ENCODE measurements at places on chromosomes 13 and 19.

DNA sequence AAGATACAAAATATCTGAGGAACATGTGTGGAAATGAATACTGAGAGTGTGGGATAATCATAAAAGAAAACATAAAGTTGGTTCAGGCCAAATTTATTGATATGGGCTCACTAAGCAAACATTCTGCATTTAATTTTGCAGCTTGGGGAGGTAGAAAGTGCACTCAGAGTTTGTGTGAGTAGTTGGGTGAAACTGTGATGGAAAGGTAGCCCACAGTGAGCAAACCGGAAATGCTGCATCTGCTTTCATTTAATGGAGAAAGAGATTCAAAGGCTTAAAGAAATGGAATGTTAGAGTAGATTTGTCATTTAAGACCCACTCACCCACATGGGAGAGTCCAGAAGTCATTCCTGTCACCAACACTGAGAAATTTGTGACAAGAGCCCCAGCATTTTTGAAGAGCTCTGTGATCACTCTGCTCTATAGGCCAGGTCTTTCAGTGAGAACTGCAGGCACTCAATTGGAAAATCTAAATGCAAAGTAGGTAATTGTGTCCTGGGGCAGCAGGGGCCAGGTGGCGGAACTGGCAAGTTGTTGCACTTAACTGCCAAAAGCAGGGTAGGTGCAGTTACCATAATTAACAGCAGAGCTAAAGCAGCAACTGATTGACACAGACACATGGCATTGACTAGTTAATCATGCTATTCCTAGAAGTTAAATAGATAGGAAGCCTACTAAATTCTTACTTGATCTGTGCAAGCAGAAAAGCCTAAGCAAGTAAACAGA is 1228.3 kb upstream of the PCDH20 start:
- no peak for DNase-seq

GRCh38 chr13:85230691-85231093 is 568.5 kb downstream of the SLITRK6 start:
- no peak for DNase-seq

GRCh38 chr13:19772306-19772705 is 10.4 kb downstream of the PSPC1 start:
- DNase-seq = no peak

DNA sequence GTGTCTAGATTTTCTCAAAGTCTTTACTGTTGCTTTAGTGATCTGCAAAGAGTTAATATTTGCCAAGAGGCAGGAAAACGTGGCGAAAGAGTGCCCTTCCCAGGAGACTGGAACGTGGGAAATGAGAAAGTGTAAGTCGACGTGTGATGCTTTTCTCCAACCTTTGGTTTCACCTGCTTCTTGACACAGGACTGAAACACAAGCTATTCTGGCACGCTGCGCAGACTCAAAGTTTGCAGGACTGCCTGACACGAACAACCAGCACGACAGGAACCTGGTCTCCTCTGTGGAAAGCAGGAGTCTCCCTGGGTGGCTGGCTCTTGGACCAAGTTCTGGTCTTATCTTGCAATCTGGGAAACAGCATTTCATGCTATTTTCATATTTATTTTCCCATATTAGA is 28.6 kb downstream of the RFXAP start:
- DNase-seq = no peak

DNA sequence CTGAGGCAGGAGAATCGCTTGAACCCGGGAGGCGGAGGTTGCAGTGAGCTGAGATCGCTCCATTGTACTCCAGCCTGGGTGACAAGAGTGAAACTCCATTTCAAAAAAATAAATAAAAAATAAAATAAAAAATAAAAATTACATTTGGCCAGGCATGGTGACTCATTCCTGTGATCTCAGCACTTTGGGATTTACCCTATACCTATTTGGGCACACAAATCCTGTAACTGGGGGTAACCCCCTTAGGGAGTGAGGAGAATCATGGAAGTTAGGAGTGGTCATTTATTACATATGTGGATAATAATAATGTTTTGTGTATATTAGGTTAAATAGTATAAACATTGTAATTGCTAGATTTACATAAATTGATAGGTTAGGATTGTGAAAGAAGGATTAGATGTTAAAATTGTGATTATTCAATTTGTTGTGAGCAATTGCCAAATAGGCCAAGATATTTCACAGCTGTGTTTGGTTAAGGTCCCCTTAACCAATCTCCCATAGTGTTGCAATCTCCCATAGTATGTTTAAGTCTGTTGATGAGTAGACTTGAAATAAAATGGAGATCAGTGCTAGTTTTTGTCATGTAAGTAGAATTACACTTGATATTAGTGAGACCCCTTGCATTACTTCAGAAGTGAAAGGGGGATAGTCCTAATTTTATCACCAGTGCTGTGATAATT is 30.7 kb downstream of the ZNF844 start:
- DNase-seq = no peak

DNA sequence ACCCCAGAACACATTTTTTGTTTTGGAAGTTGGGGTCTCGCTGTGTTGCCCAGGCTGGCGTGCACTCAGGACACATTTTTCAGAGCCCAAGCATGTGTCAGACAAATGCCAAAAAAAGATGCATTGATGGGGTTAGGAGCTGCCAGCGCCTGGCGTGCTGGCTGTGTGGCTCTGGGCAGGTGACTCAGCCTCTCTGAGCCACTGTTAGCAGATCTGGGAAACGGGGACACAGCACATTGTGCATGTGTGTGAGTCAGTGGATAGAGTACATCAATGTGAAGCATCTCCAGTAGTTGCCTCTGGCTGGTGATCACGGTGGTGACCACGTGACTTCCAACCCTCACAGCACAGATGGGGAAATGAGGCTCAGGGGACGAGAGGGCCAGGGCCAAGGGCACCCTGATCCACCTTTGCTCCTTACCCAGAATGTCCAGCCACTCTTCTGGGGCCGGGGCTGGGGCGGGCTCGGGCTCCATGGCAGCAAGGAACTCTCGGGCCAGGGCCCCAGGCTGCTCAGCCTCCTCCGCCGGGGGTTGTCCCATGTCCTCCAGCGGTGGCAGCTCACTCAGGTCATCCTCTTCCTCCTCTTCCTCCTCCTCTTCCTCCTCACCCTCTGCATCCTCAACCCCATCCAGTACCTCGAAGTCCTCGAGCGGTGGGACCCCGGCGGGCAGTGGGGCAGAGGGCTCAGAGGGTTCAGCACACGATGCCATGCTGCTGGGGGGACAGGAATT is 1.9 kb downstream of the FKBP8 start:
- peak; percentile 75 for DNase-seq

- DNase-seq = no peak
These were observed 17.9 kb upstream of the LYPD3 start for GRCh38 chr19:43483281-43483680.
